Osteoblast (primary cell): ENCODE measurements at places on chromosomes 3 and 15. TPM values are rescaled to one million over a fixed set of nuclear protein-coding genes. Genes with fewer than 3 reads are reported as not detected.
A peak's percentile ranks its signal among the peaks of the same experiment; 100 is the strongest.

DNA sequence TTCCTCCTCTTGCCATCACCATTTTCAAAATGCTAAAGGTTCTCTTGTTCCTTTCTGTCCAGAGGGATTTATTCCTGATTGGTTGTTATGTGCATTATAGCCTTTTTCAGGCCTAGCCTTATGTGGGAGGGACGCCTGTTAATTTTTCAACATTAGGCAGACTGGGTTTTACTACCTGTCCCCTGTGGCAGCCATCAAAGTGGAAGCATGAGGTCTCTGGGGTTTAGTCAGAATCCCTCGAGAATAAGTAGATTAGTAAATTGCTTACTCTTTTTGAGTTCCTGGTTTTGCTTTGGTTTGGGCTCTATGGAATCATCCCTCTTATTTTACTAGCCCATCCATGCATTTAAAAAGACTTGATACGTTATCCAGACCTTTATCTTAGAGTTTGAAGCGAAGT, 32.4 kb downstream of the PAK2 start:
- H3K4me1 ChIP-seq: peaks cover 19% of the 10 kb centered on the region
- H3K36me3 ChIP-seq: peaks cover 4% of the 10 kb centered on the region
- no peak for DNase-seq
- H3K27ac ChIP-seq: no peak overlapping the region
- H3K4me3 ChIP-seq: no peak overlapping the region

DNA sequence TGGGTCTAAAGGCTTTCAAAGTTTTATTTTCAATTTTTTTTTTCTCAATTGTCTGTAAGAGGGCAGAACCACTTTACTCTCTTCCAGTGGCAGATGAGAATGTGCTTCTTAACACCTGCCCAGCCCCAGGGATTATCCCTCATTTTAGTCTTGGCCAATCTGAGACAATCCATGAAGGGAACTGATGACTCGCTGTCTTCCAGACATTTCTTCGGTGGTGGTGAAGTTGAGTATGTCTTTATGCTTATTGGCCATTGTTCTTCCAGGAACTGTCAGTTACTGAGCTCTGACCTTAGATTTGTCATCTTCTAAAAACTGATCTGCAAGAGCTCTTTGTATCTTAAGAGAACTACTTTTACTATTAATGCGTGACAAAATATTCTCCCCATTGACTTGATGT, 139.5 kb downstream of the TJP1 start:
- no peaks in the 10 kb centered on the region for H3K27me3 ChIP-seq
- no peak overlapping the region for H3K4me3 ChIP-seq
- no peak overlapping the region for H3K27ac ChIP-seq
- DNase-seq: peak; percentile 88
- peaks cover 10% of the 10 kb centered on the region for H3K4me1 ChIP-seq
- H3K36me3 ChIP-seq: no peaks in the 10 kb centered on the region

- H3K27me3 ChIP-seq: peaks cover 39% of the 10 kb centered on the region
- no peak overlapping the region for H3K27ac ChIP-seq
- H3K36me3 ChIP-seq: no peaks in the 10 kb centered on the region
- H3K4me3 ChIP-seq: no peak overlapping the region
These were observed 40.8 kb downstream of the RHCG start for GRCh38 chr15:89455535-89455934.

- peaks cover 14% of the 10 kb centered on the region for H3K4me1 ChIP-seq
- H3K27me3 ChIP-seq: no peaks in the 10 kb centered on the region
- no peak for DNase-seq
- H3K4me3 ChIP-seq: peak overlapping the region; percentile 88
- peak overlapping the region; percentile 70 for H3K27ac ChIP-seq
These were observed 1.3 kb downstream of the NGLY1 start for GRCh38 chr3:25781758-25782594.

- no peak overlapping the region for H3K27ac ChIP-seq
- H3K27me3 ChIP-seq: no peaks in the 10 kb centered on the region
- no peak overlapping the region for H3K4me3 ChIP-seq
- H3K36me3 ChIP-seq: no peaks in the 10 kb centered on the region
- no peaks in the 10 kb centered on the region for H3K4me1 ChIP-seq
These were observed 82.0 kb downstream of the HHLA2 start for GRCh38 chr3:108378153-108378951.

DNA sequence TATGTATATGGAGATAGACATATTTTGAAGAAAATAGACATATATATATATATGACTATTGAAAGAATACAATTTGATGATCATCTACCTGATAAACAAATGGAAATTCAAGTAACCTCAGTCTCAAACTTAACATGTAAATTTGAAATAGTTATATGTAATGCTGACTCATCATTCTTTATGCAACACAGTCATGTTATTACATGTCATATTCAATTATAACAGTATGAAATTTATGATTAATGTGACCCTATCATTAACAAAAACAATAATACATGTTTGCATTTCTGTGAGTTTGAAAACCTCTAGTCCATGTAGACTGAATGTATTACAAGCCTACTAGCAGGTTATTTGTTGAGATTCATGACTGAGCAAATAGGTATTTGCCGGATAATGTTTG, 204.1 kb downstream of the CADM2 start:
- no peaks in the 10 kb centered on the region for H3K4me1 ChIP-seq
- no peak overlapping the region for H3K27ac ChIP-seq
- no peak overlapping the region for H3K4me3 ChIP-seq
- DNase-seq: no peak

DNA sequence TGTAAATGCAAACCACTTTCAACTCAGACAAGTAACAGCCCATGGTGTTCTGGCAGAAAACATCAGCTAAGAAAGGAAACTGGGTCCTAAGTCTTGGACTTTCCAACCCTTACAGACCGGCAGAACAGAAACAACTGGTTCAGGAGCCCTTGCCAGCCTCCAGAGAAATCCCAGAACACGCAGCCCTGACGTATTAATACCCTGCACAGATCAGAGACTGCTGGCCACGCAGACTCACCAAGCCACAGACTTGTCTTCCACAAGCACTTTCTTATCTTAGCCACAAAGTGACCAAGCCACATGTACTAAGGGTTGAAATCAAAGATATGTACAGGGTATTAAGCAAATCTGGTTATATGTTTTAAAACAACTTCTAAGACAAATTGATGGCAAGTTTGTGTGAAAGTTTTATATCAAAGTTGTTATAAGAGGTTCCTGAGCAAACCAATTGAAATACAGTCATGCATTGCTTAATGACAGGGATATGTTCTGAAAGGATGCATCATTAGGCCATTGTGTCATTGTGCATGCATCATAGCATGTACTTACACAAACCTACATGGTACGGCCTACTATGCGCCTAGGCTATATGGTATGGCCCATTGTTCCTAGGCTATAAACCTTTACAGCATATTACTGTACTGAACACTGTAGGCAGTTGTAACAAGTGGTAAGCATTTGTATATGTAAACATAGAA, 36.8 kb downstream of the BTD start:
- H3K27me3 ChIP-seq: no peaks in the 10 kb centered on the region
- no peaks in the 10 kb centered on the region for H3K36me3 ChIP-seq
- H3K27ac ChIP-seq: peak overlapping the region; percentile 93
- H3K4me1 ChIP-seq: peaks cover 54% of the 10 kb centered on the region
- H3K4me3 ChIP-seq: no peak overlapping the region

GRCh38 chr3:185715091-185715490, 109.8 kb downstream of the IGF2BP2 start:
- H3K27ac ChIP-seq: peak overlapping the region; percentile 35
- peak; percentile 71 for DNase-seq
- peak overlapping the region; percentile 3 for H3K4me3 ChIP-seq
- no peaks in the 10 kb centered on the region for H3K36me3 ChIP-seq
- peaks cover 47% of the 10 kb centered on the region for H3K4me1 ChIP-seq
- H3K27me3 ChIP-seq: no peaks in the 10 kb centered on the region

DNA sequence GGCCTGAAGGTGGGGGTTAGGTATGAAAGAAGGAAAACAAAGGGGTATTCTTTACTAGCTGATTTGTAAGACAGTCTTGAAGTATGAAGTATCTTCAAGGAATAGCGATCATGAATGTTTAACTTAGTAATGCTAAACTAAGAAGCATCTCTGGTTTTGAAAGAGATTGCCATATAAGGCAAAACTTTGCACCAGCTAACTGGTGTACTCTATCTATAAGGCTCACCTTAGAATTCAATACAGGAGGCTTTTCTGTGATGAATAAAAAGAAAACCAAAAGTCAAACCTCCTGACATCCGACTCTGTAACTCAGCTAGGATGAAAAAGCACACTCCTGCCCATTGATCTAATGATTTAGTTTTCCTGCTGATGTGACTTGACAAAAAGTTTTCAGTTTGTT, 54.7 kb downstream of the FOXP1 start:
- no peaks in the 10 kb centered on the region for H3K36me3 ChIP-seq
- H3K4me1 ChIP-seq: peaks cover 12% of the 10 kb centered on the region
- H3K27me3 ChIP-seq: no peaks in the 10 kb centered on the region
- DNase-seq: no peak
- H3K4me3 ChIP-seq: no peak overlapping the region

GRCh38 chr15:28912422-28912821, 26.6 kb downstream of the APBA2 start:
- H3K4me3 ChIP-seq: no peak overlapping the region
- no peak overlapping the region for H3K27ac ChIP-seq
- H3K4me1 ChIP-seq: no peaks in the 10 kb centered on the region
- no peaks in the 10 kb centered on the region for H3K36me3 ChIP-seq

DNA sequence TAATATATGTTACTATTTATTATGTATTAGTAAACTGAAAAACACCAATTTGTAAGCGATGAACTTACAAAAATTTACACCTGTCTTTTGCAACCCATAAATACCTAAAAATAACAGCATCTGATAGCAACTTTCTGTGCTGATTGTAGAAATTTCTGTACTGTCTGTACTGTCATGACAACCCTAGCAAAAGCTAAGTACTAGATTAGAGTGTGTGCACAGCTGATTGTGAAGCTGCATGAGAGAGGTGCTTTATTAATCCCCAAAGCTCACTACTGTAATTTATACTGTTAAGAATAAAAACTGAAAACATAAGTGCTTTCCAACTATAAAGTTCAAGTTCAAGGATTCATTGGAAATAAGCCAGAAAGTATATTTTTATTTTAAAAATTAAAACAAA, 815 bp downstream of the BCL2A1 start:
- H3K27me3 ChIP-seq: no peaks in the 10 kb centered on the region
- peak overlapping the region; percentile 32 for H3K27ac ChIP-seq
- DNase-seq: no peak
- H3K4me3 ChIP-seq: no peak overlapping the region
- H3K4me1 ChIP-seq: peaks cover 13% of the 10 kb centered on the region

GRCh38 chr3:69628951-69629350, 110.3 kb upstream of the MITF start:
- no peaks in the 10 kb centered on the region for H3K36me3 ChIP-seq
- H3K27ac ChIP-seq: no peak overlapping the region
- DNase-seq: no peak
- H3K4me1 ChIP-seq: no peaks in the 10 kb centered on the region

DNA sequence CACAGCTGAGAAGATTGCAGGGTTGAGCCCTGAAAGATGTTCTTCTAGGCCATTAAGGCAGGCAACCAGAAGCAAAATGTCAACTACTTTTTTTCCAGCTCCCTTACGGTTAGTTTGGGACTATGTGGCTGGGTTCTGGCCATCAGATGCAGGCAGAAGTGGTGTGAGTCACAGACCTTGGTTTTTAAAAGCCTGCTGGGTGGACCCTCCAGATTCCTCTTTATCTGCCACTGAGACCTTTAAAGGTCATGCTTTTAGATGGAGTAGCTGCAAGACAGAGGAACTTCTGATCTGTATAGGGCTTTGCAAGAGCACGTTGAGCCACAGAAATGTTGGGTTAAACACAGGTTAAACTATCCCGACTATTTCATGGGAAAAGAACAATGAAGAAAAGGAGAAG, 102.9 kb downstream of the CHST2 start:
- no peaks in the 10 kb centered on the region for H3K36me3 ChIP-seq
- no peak overlapping the region for H3K4me3 ChIP-seq
- H3K27ac ChIP-seq: no peak overlapping the region
- H3K27me3 ChIP-seq: no peaks in the 10 kb centered on the region
- no peaks in the 10 kb centered on the region for H3K4me1 ChIP-seq

GRCh38 chr3:113129168-113129567, 82.2 kb upstream of the BOC start:
- H3K27ac ChIP-seq: no peak overlapping the region
- H3K4me1 ChIP-seq: no peaks in the 10 kb centered on the region
- no peaks in the 10 kb centered on the region for H3K27me3 ChIP-seq
- H3K4me3 ChIP-seq: no peak overlapping the region

- H3K27me3 ChIP-seq: no peaks in the 10 kb centered on the region
- no peak overlapping the region for H3K27ac ChIP-seq
- no peak overlapping the region for H3K4me3 ChIP-seq
- DNase-seq: no peak
- H3K36me3 ChIP-seq: no peaks in the 10 kb centered on the region
These were observed 317.3 kb upstream of the NAALADL2 start for GRCh38 chr3:174541708-174542315.

GRCh38 chr3:66532160-66532587, 31.4 kb upstream of the LRIG1 start:
- no peaks in the 10 kb centered on the region for H3K27me3 ChIP-seq
- no peak overlapping the region for H3K4me3 ChIP-seq
- no peak overlapping the region for H3K27ac ChIP-seq
- H3K36me3 ChIP-seq: no peaks in the 10 kb centered on the region
- DNase-seq: no peak

- no peak overlapping the region for H3K27ac ChIP-seq
- no peaks in the 10 kb centered on the region for H3K4me1 ChIP-seq
- H3K27me3 ChIP-seq: peaks cover 60% of the 10 kb centered on the region
These were observed 21.0 kb upstream of the ATP2B2 start for GRCh38 chr3:10526366-10526765.

DNA sequence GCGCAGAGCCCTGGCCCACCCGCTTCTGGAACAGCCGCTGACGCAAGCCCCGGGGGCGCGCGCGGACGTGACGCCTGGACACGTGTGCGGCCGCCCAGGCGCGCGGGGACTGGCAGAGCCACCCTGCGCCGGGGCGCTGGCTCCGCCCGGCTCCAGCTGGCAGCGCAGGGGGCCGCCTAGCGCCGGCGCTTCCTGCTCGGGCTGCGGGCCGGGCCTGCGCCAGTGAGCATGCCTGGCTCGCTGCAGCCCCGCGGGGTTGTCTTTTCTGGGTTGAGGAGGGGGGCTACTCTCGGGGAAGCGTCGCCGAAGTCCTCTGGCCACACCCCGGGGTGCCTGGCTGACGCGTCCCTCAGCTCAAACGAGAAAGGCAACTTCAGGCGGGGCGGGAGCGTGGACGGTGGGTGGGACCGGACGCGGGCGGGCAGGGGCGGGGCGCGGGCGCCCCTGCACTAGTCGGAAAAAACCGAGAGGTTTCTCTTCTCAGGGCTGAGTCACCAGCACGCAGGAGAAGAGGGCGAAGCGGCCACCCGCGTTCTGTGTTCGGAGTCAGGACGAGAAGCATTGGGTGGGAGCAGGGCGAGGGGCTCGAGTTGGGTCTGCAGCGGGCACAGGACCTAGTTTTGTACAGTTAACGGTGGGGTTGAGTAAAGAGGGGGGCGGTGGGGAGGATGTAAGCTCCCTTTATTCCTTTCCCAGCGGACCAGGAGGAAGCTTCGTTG, at the start of gene SIAH2:
Gene SIAH2 (minus strand): TSS at position 48 of the 719 bp plus-strand sequence. CDS start 320 bp downstream, outside the sequence.
- peak within 1 kb of the TSS; percentile 89 for H3K27ac ChIP-seq
- DNase-seq: peak; percentile 99
- H3K36me3 ChIP-seq: peaks cover 5% of the 10 kb centered on the region

GRCh38 chr3:15538345-15538744, 16.8 kb upstream of the COLQ start:
- H3K27me3 ChIP-seq: no peaks in the 10 kb centered on the region
- no peaks in the 10 kb centered on the region for H3K36me3 ChIP-seq
- H3K4me3 ChIP-seq: no peak overlapping the region
- peaks cover 3% of the 10 kb centered on the region for H3K4me1 ChIP-seq
- DNase-seq: no peak
- H3K27ac ChIP-seq: no peak overlapping the region

Gene PLA2G4E
- not detected in 2 replicates for total RNA-seq

Gene NIPA2
- total RNA-seq: 49.8 and 50.3 TPM in 2 replicates

Gene PROK2
- not detected in 2 replicates for total RNA-seq

Gene BBX
- total RNA-seq: 63.4 and 66.6 TPM in 2 replicates

Gene PPIB
- 954 and 1,032 TPM in 2 replicates for total RNA-seq
